ENCODE measurements at places on chromosomes 7 and 10.

DNA sequence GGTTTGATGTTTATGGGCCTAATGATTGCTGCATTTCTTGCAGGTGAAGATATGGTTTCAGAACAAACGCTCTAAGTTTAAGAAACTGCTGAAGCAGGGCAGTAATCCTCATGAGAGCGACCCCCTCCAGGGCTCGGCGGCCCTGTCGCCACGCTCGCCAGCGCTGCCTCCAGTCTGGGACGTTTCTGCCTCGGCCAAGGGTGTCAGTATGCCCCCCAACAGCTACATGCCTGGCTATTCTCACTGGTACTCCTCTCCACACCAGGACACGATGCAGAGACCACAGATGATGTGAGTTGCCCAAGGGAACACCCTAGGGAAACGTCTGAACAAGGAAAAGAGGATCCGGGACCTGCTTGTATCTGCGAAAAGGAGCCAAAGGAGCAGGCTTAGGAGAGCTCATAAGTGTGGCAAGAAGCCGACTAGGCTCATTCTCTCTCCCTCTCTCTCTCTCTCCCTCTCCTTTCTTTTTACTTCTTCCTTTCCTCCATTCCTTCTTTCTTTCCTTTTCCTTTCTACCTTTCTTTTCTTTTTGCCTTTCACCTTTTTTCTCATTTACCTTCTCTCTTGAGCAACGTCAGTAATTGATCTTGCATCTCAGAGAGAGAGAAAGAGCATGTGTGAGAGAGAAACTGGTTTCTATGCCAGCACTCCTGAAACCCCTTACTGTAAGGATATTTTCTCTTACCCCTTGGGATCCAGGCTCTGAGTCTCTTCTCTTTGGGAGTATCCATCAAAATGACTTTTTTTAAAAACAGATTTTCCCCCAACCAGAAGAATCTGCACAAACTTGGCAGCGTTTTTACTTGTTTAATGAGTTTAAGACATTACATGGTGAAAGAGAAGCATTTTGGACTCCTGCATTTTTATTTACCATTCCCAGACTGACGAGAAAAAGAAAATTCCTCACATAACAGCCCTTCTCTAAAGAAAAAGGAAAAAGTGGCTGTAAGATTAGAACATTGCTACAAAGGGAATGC is 4.7 kb downstream of the DLX6 start:
- no peak for DNase-seq

DNA sequence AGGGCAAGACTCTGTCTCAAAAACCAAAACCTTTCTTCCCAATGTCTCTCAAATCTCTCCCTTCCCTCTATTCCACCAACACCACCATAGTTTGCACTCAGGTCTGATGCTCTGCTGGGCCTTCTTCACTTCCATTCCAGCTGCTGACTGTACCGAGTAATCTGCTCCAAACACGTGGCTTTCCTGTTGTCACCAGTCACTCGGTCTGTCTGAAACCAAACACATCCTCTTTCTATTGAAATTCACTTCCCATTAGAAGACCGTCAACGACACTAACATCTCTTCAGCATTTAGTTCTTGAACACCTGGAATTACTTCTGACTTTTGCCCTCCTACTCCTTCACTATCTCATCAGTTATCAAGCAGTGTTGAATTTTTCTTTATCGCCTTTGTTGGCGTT is 4.7 kb upstream of the NRF1 start:
- DNase-seq: no peak

- no peak for DNase-seq
Observed at GRCh38 chr10:26391701-26392695, 46.1 kb upstream of the APBB1IP start.

DNA sequence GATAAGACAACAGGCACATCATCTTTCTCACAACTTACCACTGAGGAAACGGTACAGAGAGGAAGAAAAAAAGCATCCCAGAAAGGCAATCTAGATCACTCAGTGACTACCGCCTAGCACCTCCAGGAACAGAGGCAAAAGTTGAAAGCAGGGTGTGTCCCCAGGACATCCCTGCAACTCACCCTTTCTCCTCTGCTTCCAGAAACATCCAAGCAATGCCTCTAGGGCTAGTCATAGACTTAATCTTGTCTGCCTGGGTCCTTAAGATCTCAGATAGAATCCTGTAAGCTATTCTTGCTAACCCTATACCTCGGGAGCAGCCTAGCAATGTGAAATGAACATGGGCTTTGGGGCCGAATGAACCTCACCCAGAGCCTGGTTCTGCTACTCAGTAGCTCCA is 18.8 kb upstream of the PDCD4 start:
- no peak for DNase-seq

- no peak for DNase-seq
Observed at GRCh38 chr10:73494877-73495225, 973 bp downstream of the PPP3CB start.

- no peak for DNase-seq
Observed at GRCh38 chr7:148031811-148032210, 558.8 kb upstream of the C7orf33 start.

DNA sequence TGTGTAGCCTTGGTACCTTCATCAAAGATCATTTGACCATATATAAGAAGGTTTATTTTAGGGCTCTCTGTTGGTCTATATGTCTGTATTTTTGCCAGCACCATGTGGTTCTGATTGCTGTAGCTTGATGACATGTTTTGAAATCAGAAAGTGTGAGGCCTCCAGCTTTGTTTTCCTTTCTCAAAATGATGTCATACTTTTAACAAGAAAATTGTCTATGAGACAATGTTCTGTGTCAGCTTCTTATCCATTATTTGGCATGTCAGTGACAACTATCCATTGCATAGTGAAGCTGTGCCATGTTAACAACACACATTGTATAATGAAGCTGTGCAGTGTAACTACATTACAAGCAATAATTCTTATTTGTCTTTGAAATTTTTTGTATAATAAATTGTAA is 9.1 kb upstream of the PPP1R9A start:
- DNase-seq: no peak

DNA sequence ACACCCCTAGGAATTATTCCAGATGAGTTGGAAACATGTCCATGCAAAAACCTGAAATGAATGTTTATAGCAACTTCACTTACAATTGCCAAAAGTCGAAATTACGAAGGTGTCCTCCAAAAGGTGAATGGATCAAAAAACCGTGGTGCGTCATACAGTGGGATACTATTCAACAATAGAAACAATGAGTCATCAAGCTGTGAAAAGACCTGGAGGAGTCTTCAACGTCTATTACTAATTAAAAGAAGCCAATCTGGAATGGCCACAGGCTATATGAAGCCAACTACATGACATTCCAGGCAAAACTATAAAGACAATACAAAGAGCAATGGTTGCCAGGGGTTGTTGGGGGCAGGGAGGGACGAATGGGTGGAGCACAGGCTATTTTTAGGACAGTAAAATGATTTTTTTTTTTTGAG is 12.6 kb upstream of the PPP2R2D start:
- DNase-seq: no peak

GRCh38 chr10:78401624-78402367 is 368.1 kb downstream of the RPS24 start:
- DNase-seq: no peak

GRCh38 chr10:72753760-72754231 is 61.9 kb downstream of the MCU start:
- DNase-seq: no peak

GRCh38 chr7:38274486-38274885 is 1.1 kb upstream of the TARP start:
- no peak for DNase-seq

DNA sequence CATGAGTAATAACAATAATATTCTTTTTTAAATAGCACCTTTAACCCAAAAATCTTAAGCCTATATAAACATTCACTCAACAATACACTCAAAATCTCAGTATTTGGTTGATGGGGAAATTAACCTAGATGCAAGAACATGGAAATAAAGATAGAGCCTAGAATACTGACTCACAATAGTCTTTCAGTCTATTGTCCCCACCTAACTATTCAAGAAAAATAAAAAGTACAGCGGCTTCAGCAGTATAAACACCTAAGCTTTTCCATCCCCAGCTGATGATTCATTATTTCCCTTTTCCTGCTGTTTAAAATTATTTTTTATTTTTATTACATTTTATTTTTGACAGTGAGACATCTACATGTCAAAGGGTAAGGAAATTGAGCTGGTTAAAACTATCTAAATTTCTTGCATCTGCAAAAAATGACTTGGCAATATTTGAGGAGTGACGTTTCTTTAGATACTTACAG is 201.4 kb downstream of the FZD1 start:
- no peak for DNase-seq

- DNase-seq: no peak
Observed at GRCh38 chr10:98321186-98321780, 53.3 kb upstream of the LOXL4 start.

DNA sequence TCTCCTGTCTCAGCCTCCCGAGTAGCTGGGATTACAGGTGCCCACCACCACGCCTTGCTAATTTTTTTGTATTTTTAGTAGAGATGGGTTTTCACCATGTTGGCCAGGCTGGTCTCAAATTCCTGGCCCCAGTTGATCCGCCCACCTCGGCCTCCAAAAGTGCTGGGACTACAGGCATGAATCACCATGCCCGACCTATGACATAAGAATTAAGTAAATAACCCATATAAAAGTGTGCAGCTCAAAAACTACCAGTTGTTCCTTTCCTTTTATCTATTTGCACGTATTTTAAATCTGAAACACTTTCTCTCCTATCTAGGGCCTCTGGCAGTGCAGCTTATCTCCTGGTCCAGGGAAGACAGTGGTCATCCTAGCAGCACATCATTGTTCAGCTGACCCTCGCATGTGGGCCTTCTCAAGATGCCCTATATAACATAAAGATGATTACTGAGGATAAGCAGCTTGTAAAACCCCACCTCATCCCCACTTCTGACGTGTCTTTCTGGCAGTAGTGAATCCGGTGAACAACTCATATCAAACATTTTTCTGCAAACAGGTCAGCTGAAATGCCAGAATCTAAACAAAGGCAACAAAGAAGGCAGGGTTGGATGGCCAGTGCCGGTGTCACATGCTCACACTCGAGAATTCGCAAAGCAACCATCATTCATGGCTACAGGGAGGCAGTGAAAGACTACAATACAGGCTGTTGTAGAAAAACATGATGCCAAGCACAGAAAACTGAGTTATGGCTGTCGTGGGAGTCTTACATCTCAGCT is 36.0 kb upstream of the KCNIP2 start:
- no peak for DNase-seq

- DNase-seq: no peak
Observed at GRCh38 chr7:23000597-23001360, 13.2 kb downstream of the HYCC1 start.

- DNase-seq: no peak
Observed at GRCh38 chr10:93629647-93630305, 17.4 kb downstream of the PDE6C start.

GRCh38 chr10:82318534-82318933 is 443.5 kb downstream of the NRG3 start:
- DNase-seq: no peak

DNA sequence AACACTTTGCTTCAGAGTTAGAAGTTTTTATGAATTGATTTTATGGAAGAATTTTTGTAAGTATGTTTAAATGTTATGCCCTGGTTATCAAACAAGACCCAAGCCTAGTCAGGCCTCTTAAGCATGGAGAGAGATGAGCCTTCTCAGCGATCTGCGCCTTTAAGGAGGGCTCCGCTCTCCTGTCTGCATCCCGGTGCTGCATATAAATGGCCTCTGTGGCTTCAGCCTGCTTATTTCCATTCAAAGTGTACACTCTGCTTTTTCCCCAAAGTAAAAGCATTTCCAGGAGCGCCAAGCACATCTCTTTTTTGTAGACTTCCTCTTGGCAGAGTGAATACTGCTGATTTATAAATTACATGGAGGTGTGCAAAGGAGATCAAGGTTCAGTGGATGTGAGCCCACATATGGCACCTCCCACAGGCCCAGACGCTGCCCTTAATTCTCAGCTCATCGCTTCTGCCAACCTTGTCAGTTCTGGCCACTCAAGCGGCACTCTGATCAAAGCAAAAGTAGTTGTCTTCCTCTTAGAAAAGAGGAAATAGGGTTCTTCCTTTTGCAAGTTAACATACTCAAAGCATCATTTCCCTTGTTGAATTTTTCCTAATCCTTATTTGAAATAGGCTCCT is 70.0 kb upstream of the SFMBT2 start:
- DNase-seq: no peak

DNA sequence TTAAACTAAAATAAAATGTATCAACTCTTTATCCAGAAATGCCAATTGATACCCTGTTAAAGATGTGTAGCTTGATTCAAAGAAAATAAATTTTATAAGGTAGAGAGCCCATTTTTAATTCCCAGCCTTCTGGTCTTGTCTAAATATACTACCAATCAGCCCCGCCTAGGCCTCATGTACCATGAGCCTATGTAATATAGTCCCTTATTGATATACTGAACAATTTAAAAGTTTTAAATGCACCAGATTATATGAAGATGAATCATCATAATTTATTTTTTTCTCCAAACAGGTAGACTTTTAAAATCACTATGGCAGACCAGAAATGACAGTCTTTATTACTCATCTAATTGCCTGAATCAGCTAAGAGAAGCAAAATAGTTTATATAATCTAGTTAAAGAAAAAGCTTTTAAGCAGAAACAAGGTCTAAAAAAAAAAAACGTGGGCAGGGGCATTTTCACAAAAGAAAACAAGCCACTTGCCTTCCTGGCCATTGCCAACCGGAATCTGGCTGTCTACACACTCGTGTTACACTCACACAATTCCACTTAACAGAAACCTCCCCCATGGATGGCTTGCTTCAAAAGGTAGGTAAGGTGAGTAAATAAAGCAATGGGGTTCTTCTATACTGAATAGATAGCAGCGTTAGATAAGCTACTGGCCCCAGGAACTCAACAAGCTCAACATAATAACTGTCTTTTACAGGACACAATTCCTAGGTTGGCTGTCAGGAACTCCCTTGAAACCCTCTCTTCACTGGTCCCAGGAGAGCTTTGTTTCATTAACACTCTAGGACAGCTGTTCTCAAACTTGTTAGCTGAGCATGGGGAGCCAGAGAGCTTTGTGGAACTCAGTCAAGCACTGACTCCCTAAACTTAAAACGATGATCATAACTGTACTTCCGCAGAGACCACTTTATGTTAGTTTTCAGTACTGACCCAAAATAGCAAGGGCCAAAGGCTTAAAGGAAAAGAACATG is 37.2 kb downstream of the RAPGEF5 start:
- no peak for DNase-seq

DNA sequence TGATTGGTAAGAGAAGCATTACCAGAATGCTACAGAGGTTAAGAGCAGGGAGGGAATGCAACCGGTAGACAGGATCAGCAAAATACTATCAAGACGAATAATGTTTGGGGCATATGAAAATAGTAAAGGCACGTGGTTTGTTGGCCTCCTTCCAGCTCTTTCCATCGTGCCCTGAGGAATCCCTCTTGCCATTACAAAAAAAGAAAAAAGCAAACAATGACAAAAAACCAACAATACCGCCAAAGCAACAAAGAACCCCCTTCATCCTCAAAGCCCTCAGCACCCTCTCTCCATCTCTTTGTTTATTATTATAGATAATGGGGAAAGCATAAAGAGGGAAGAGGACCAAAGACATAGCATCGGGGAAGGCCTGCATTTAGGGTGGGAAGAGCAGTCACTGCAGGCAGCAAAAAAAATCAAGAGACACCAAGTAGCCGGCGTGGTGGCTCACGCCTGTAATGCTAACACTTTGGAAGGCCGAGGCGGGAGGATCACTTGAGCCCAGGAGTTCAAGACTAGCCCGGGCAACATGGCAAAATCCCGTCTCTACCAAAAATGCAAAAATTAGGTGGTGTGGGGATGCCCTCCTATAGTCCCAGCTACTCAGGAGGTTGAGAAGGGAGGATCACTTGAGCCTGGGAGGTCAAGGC is 78.0 kb downstream of the HIP1 start:
- no peak for DNase-seq

- no peak for DNase-seq
Observed at GRCh38 chr10:129548600-129548999, 81.6 kb downstream of the MGMT start.
